ENCODE measurements at places on chromosomes 12 and 14.

GRCh38 chr12:77925536-77926108 lies 94.9 kb downstream of the NAV3 start:
- peak; percentile 70 for DNase-seq

GRCh38 chr12:26298785-26299621 lies 103.6 kb downstream of the SSPN start:
- no peak for DNase-seq

DNA sequence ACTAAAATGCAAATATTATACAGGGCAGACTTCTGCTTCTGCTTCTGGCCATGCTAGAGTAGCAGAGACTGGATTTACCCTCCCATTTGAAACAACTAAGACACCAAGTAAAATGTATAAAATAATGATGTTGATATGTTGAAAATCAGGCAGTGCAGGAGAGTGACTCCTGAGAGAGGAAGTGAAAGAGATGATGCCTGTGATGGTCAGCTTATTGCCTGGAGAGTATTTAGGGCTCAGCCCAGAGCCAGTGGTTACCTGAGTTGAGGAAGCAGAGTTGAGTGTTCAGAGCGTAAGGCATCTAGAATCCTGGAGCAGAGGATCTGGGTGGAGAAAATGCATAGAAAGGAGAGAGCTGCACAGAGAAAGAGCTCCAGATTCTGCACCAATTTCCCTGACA lies 131.8 kb upstream of the C14orf180 start:
- no peak for DNase-seq

DNA sequence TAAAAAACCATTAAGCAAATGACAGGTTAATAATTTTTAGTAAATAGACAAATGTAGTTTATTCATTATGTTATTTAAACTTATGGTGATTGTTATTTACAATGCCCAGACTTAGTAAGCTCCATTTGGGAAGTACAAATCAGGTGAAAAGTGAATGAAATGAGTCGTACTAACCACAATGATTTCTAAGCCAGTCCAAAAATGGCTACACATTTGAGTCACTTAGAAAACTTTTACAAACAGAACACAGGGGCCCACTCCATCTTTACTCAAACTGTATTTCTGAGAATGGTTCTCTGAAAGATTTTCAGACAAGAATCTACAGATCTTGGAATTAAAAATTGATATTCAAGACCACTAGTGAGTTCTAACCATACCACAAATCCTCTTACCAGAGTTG lies 653.3 kb upstream of the MIS18BP1 start:
- DNase-seq = no peak

- no peak for DNase-seq
Observed at GRCh38 chr12:100184549-100185145, 16.0 kb upstream of the ACTR6 start.

DNA sequence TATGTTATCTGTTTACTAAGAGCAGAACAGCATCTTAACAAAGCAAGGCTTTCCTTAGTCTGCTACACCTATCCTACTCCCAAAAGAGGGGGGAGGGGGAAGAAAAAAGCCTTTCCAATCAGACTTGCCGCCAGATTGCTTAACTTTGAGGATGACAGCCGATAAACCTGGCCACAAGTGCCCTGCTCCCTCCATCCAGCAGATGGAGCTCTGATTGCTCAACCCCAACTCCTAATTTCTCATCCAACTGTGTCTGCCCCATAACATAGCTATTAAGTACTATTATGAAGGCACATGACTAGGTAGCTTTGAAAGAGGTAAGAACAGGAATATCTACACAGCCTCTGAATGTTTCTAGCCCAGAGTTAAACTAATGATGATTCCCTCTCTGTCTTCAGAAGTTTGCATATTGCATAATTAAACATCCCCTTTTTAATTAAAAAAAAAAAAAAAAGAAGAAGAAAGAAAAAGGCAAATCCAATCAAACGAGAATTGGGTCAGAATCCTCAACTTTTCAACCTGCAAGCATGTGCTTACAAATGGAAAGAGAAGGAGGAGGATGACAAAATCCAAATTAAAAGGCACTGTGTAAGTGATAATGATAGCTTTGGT lies 247.4 kb downstream of the GALC start:
- DNase-seq = peak; percentile 0

GRCh38 chr12:104567832-104568486 lies 111.2 kb downstream of the CHST11 start:
- DNase-seq = no peak

DNA sequence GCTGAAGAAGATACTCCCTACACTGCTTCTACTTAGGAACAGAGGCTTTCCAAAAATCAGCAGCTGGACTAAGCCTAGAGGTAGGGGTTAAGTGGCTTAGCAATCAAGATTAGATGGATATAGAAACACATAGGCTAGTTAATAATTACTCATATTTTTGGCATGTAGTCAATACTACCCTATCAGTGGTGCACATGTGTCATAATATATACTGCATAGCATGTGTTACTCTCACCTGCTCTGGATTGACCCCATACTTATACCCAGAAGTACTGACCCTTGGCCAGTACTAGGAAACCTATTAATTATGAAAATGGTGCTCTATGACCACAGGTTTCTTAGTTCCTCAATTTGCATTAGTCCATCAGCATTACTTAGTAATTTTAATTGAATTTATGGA lies 528.4 kb upstream of the LMO3 start:
- no peak for DNase-seq

- DNase-seq = no peak
Observed at GRCh38 chr12:25725470-25725869, 172.4 kb upstream of the LMNTD1 start.

GRCh38 chr14:61652526-61653262 lies 42.6 kb upstream of the HIF1A start:
- DNase-seq = no peak

DNA sequence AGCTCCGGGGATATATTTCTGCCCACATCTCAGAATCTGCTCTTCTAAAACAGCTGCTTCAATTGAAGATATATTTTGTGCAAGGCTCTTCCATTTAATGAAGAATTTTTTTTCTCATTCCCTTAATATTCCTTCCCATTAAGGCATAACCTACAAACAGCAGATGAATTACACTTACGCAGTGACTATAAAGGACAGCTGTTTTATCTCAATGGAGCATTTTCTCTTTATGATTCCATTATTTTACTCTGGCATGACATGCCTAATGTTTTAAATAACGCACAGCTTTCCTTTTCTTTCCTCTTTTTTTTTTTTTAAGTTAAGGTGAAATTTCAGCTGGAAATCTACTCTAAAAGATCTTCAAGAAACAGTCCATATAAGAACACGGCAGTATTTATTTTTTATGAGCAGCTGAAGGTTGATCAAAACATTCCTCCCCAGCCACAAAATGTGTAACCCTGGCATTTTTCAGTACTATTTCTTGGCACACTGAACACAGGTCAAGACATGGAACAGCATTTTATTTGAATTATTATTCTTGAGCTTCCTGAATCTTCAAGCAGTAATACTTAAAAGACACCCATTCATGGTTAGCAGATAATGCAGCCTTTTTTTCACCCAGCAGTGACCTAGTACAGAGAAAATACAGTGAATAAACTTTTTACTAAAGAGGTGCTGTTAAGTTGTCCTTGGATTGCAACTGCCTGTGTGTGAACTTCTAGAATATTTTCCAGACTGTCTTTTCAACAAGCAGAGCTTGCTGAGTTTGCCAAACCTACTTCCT lies 118.1 kb upstream of the FOXN3 start:
- DNase-seq = no peak

Measured in CMK (cell line).